ENCODE measurements at places on chromosomes 2 and 18.

DNA sequence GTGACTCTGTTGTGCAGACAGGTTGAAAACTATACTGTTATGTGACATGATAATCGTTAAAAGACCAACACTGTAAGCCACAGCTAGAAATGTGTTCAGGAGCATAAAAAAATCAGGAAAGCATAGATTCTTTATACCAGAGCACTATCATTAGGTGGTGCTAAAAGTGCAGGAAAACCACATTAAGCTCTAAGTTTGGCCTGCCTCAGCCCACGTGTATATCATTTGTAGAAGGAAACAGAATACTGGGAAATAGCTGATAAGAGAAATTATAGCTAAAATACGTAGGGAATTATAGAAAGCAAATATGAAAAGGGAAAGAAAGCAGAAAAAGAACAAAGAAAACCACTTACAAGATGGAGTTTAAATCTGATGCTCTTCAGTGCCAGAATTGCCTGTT, 26.5 kb upstream of the C2orf74 start:
- peak; percentile 19 for DNase-seq

- DNase-seq, result no peak
Observed at GRCh38 chr2:45669032-45669486, 17.6 kb downstream of the PRKCE start.

DNA sequence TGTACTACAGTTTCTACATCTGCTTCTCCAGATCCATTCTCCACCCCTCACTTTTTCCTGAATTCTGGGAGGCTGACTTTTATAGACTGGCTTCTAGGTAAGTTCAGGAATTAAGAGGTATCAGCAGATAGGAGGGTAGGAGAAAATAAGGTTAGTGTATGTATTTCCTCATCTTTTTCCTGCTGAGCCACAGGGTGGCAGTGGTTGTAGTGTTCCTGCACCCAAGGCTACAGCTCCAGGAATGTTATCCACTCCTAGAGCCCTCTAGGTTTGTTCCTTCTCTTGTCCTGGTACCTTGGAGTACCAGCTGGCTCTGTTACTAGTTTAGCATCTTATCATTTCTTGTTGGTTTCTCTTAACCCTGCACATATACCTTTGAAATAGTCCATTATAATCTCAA, 40.7 kb upstream of the C2orf66 start:
- peak; percentile 7 for DNase-seq

DNA sequence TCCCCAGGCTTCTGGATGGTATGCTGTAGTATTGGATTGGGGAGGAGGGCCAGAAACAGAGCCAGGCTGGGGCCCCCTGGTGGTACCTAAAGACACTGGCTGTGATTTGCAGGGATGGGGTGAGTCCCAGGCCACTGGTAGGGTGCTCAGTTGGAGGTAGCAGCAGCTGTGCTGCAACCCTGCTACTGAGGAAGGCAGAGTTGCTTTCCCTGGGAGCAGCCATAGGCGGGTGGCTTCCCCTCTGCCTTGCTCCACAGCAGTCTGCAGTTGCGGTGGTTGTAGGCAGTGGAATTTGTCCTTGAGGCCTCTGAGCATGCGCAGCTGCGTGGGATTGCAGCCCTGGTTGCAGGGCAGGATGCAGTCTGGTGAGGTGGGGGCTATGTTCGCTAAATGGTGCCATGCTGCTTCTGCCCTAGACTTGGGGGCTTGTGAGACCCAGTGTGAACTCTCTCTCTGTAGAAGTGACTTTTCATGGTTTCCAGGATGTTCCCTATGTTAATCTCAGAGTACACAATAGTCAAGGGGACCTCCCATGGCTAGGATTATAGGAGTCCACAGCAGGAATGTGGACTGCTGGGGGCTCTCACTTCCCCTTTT, 443.5 kb downstream of the XIRP2 start:
- no peak for DNase-seq

GRCh38 chr2:217167531-217167930, 307.7 kb upstream of the TNP1 start:
- DNase-seq, result no peak

DNA sequence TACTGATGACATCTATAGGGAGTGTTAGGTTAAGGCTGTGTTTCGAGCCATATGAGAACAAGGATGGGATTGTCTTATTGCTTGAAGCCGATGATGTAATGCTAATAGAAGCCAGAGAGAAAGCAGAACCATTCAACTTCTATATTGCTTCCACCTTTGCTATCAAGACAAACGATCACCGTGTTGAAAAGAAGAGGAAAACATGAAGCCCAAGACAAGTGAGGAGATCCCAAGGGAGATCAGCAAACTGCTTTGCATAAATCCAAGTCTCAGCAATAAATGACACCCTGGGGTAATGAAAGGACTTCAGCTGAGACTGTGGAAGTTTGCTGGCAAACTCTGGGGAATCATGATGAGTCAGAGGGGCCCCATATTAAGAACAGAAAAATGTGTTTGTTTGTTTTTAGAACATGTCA, 206.2 kb downstream of the NCKAP5 start:
- DNase-seq, result peak; percentile 32

- DNase-seq, result no peak
Observed at GRCh38 chr2:165536851-165537499, 67.5 kb downstream of the CSRNP3 start.

GRCh38 chr18:35455926-35456763, 41.6 kb downstream of the INO80C start:
- DNase-seq, result no peak

- DNase-seq, result no peak
Observed at GRCh38 chr2:107717661-107718060, 109.0 kb upstream of the RGPD4 start.

DNA sequence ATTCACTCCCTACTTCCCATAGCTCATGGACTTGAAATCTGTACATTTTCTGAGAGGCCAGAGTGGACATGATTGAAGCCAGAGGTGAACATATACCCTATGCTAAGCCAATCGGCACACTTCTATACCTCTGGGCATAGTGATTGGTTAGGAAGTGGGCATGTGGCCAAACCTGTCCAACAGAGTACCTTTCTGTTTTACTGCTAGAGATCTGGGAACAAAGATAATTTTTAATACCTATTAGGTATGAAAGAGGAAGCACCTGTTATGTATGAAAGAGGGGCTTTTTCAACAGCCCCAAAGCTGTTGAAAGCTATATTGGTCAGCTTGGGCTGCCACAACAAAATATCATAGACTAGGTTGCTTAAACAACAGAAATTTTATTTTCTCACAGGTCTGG, 27.7 kb downstream of the METTL8 start:
- DNase-seq, result no peak

DNA sequence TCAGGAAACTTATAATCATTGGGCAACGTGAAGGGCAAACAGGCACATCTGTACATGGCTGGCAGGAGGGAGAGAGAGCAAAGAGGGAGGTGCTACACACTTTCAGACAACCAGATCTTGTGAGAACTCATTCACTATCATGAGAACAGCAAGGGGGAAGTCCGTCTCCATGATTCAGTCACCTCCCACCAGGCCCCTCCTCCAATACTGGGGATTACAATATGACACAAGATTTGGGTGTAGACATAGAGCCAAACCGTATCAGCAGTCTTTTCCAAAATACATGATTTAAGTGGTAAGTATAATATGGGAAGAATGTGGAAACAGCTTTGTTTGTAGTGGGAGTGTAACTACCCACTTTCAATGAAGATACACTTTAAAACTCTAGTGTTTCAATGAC, 65.0 kb downstream of the EPB41L5 start:
- DNase-seq, result no peak

DNA sequence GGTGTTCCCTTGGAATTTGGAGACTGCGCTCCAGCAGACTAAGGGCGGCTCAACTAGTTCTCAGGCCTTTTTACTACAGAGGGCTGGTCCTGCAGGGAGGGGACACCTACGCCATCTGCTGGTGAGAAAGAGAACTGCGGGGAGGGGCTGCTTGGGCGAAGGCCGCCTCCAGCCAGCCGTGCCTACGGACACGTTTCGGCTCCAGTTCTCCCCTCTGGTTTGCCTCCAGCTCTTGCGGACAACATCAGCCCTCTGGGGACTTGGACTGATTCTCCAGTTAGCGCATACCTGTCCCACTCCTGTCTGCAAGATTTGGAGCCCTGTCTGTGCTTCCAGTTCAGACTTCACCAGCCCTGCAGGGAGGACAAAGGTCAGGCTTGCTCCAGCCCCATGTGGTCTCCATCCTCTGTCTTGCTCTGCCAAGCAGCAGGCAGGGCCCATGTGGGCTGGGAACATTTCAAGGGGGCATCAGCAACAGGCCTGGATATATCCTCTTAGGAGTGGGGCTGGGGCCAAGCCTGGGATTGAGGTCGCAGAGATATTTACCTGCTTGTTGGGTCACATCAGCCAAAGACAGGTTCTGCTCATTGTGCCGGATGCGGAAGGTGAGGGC, 10.3 kb downstream of the PTPRN start:
- DNase-seq, result peak; percentile 94

GRCh38 chr2:173963323-173963816, 1.8 kb downstream of the SP3 start:
- DNase-seq, result peak; percentile 74

- no peak for DNase-seq
Observed at GRCh38 chr2:147214914-147215313, 629.9 kb upstream of the ACVR2A start.

- DNase-seq, result no peak
Observed at GRCh38 chr2:170155022-170155722, 22.8 kb upstream of the MYO3B start.

- no peak for DNase-seq
Observed at GRCh38 chr18:78620326-78620725, 359.3 kb upstream of the SALL3 start.

DNA sequence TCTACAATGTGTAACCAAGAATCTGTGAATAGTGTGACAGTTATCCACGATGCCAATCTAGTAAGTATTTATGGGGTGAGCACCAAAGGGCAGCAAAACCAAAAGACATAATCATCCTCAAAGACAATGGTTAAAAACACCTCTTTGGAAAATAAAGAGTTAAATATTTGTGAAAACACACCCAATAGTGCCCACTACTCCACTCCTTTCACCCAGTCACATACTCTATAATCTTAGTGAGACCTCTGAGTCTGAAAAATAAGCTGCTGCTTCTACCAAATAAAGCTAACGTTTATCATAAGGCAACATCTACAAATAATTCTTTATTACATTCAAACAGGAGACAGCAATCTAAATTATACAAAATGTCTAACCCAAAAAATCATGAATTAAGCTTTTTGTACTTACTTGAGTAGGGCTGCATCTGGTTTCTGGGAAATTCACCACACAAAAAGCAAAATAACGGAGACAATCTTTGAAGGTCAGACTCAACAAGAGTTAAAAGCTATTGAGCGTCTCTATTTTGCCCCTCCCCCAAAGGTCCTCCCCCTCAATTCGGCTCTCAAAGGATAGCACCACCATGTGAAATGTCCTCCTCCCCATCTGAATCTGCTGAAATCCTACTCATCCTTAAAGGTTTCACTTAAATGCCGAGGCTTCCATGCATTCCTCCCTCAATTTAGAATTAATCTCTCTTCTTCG, 2.0 kb downstream of the RAPH1 start:
- peak; percentile 54 for DNase-seq

- no peak for DNase-seq
Observed at GRCh38 chr2:66498289-66498975, 63.5 kb downstream of the MEIS1 start.

DNA sequence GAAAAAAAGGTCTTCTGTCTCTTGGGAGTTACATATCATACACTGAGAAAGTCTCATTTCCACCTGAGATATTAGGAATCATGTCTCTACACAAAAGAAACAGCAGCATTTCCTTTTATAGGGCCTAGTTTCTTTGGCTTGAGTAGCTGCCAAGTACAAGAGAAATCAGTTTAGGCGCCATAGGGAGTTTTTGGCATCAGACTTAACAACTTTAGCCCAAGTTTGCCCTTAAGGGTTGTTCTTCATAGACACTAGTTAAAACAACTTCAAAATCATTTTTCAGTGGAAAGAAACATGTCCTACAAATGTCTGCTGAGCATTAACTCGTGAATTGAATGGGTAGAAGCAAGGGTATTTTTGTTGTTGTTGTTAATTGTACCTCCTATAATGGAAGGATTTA, 587.0 kb upstream of the DSEL start:
- DNase-seq, result no peak

DNA sequence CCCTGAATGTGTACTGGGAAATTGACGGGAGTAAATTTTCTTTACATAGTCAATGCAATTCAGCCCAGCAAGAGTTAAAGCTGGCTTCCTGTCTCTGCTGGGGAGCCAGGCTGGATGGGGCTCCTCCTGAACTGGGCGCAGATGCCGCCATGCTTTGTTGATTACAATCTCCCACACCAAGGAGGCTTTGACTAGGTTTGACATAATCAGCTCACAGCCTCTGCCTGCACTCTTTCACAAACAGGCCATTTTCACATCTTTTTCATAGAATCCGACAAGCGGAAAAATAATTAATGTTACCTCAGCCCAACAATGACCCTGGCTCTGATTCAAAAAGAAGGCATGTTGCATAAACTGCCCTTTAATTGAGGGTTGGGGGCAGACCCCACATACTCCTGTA, 54.3 kb downstream of the FOXI3 start:
- no peak for DNase-seq

DNA sequence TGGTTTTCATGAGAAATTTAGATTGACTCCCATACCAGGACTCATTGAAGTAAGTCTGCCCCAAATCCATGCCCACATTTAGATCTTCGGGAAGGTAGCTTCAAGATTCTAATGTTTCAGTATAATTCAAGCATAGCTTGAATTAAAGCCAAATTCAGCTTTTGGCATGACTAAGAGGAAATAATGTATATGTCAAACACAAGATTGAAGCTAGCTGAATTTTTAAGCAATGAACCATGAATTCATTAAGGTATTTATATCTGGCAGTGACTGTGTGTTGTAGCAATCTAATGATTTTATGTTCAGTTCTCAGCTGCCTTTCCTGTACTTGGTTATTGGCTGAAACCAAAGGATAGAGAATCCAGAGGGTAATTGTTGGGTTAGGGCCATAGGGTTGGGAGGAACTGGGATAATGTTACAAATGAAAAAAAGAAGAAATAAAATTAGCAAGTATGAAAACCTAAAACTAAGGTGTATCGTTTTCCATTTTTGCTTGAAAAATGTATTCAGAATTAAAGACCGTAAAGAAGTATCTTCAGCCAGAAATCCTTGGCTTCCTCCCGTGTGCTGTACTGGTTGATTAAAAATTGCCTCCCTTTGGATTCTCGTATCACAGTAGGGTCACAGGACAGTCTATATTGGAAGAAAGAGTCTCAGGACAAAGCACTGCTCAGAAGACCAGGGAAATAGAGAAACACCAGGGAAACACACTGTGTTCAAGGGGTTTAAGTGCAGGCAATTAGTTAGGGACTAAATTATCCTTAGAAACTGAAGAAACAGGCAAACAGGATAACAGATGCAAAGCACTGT, 119.0 kb upstream of the FN1 start:
- DNase-seq, result no peak

DNA sequence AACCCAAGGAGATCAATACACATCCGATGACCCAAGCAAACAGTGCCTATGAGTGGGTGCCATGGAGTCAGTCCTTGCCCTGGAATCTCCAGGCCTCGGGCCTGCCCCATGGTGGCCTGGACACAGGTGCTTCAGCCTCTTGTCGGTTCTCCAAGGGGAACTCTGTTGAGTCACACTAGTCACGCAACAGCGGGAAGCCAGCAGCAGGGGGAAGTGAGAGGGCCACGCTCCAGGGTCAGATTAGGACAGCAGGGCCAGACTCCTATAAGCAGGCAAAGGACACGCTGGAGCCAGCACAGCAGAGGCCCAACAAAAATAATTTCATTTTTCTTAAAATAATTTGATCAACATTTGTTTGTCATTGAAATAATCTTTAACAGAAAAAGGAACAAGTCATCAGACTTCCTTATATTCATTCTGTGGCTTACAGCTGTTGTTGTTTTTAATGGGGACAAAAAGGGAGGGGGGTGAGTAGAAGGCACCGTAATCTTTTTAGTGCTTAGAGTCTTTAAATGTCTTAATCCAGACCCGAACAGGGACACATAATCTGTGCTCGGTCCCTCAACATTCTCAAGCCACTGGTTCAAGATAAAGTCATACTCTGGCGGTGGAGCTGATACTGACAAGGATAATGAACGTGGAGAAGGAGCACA, 16.4 kb upstream of the ARMC9 start:
- peak; percentile 67 for DNase-seq

Measured in hepatic stellate cell (primary cell).